Aorta (tissue), 5 donors: ENCODE measurements at places on chromosomes 16 and 17. TPM values are rescaled to one million over a fixed set of nuclear protein-coding genes. Genes with fewer than 3 reads are reported as not detected.

The KRTAP4-1 gene
- total RNA-seq: not detected

The C17orf78 gene
- not detected for total RNA-seq

The TMIGD1 gene
- not detected for total RNA-seq

The SCGB1C2 gene
- total RNA-seq: not detected

The CAPNS2 gene
- total RNA-seq: 2.5 TPM

The NAGS gene
- total RNA-seq: 0.94 TPM

The EVPLL gene
- not detected for total RNA-seq

The KCNG4 gene
- total RNA-seq: not detected

The DBNDD1 gene
- total RNA-seq: 1.1 TPM

The RNFT1 gene
- total RNA-seq: 13.1 TPM

The OR1F1 gene
- not detected for total RNA-seq

The AARS1 gene
- total RNA-seq: 64.2 TPM

The STH gene
- total RNA-seq: not detected
